ENCODE measurements at places on chromosomes 2 and 18.

DNA sequence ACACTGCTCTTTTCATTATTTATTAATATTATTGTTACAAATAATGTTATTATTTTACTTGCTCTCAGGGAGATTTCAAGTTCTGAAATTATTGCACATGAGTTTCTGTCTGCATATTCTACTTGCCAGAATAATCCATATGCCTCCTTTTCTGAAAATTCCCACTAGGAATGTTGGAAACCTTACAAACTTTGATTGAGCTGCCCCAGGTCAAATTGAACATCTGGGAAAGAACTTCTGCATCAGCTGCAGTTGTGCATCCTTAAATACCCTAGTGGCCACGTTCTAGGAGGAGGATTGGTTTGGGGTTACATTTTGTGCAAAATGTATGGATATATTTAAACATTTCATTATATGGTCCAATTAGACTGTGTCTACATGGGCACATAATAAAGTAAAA is 1302.7 kb upstream of the PIK3C3 start:
- no peak for DNase-seq

GRCh38 chr2:237561221-237561620 is 5.2 kb upstream of the PRLH start:
- DNase-seq: no peak

- no peak for DNase-seq
Measured at GRCh38 chr18:25229920-25230319, 122.0 kb downstream of the ZNF521 start.

- DNase-seq: no peak
Measured at GRCh38 chr18:74906184-74906583, 302.8 kb downstream of the PTGR3 start.

DNA sequence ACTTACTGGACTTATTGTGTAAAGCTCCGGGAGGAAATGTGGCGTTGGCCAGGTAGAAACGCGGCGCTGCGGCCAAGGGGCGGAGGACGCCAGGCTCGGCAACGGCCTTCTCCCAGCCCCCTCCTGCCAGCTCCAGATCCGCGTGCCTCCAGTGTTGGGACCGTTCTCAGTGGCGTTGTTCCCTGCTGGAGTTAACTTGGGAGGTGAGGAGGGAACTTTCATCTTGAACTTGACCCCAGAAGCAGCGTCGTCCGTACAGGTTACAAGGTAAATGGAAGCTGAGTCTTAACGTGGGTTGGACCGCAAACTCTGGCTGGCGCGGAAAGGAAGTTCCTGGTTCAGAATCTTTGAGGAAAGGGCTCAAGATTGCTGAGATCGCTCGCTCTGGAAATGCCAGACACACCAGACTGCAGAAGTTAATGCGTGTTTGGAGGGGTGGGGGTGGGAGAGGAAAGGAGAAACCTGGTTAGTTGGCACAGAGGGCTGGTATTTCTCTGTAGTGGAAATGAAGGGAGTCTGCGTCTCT is 1.3 kb downstream of the TANC1 start:
- DNase-seq: peak; percentile 33

DNA sequence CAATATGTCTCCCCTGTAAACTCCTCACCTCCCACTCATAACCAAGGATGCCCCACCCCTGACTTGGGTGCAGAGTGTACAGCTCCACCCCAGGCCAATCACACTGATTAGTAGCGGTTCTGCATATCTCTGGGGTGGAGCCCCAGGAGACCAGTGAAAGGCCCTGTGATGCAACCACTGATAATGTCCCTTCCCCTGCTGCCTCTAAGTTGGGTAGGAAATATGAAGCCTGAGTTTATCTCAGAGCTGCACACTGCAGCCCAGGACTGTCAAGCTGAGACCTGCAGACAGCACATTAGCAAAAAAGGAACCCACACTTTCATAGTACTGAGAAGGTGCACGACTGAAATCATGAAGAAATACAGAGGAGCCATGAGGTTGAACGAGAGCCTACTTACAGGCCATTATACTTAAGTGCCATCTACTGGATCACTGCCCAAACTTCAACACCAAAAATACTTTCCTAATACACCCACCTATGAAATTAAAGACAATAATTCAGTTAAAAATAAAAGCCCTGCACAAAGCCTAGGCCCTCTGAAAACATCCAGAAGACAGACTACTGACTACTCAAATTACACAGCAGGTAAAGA is 455.4 kb upstream of the LRRTM4 start:
- DNase-seq: no peak
